ENCODE measurements at places on chromosomes 7 and 10.

DNA sequence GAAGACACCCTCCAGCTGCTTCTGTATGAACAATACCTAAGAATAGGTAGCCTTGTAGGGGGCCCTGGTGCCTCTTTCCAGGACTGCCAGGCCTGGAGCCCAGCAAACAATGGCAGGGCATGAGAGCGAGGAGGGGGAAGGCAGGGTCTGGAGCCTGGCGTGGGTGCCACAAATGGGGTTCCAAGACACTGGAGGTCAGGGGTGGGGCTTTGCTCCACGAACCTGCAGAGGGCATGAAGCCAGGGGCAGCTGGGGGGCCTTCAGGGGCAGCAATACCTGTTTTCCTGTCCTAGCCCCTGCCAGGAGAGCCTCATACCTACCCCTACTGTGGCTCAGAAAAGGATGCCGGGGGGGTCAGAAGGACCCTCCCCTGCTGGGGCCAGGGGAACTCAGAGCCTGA, 61.6 kb downstream of the SLC29A4 start:
- no peak for DNase-seq

- DNase-seq: no peak
These were observed 46.9 kb downstream of the MINDY3 start for GRCh38 chr10:15813415-15813814.

DNA sequence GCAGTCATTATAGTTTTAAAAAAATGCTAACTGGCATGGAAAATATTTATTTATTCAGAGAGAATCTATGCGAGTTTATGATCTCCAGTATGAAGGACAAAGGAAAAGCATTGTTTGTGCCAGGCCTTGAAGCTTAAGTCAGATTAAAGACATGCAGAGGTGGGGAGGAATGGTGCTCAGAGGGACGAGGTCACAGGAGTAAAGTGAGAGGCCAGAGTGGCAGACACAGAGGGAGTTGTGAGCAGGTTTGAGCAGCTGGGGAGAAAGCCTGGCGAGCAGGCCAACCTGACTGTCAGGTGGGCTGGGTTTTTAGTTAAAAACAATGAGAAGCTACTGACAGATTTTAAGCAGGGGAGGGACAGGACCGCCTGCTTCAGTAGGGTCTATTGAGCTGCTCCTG, 6.8 kb upstream of the CCNY start:
- DNase-seq: no peak

- no peak for DNase-seq
These were observed 25.2 kb downstream of the LOXL4 start for GRCh38 chr10:98242823-98243222.

DNA sequence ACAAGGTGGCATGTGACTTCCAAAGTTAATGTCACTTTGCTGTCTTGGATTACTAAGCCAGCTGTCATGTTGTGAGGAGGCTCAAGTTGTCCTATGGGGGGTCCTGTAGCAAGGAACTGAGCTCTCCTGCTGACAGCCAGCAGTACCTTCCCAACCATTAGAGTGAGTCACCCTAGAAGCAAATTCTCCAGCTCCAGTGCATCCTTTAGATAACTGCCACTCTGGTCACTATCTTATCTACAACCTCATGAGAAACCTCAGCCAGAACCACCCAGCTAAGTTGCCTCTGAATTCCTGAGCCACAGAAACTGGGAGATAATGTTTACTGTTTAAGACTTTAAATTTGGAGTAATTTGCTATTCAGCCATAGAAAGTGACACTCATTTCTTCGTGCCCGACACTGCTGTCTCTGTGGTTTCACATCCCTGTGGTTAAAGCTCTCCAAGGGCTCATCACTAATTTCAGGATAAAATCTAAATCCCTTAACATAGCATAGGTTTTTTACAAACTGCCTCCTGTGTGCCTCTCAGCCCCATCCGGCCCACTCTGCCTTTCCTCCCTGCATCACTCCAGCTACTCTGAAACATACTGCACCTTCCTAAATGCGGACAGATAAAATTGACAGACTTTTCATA, 83.5 kb downstream of the PRR15 start:
- DNase-seq: no peak

DNA sequence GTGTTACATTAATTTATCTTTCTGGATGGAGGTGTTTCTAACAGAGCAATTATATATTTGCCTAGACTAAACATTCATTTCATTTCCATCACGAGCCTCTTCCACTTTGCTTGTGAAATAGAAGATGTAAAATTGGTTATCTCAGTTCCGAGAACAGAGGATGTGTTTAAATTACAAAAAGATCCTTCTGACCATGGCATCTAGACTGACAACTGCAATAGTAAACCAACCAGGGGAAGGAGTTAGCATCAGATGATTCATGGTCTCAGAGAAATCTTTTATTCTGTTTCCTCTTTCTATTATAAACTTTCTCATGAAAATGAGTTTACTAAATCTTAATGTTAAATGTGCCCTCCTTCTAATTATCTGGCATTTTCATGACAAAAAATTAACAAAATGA, 149.8 kb upstream of the WDR11 start:
- no peak for DNase-seq

DNA sequence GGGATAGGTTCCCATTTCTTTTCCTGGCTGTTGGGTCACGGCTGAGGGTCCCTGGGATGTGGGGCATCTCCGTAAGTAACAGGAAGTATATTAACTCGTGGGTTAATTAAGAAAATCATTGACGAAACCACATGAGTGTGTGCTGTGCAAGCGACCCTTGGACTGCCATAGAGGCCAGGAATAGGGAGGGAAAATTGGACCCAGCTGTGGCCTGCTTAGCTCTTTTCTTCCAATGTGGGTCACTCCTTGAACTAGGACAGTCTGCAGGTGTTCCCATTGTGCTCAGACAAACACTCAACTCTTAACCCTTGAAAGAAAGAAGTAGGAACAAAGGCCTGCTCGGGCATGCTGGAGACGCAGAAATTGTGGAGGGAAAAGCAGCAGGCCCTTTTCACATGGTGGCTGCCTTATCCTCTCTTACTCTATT, 25.6 kb upstream of the PLEKHA1 start:
- DNase-seq: no peak

GRCh38 chr7:125606671-125607070, 677.0 kb upstream of the POT1 start:
- DNase-seq: no peak

- DNase-seq: no peak
These were observed 352.8 kb upstream of the VSTM2A start for GRCh38 chr7:54189330-54189729.

GRCh38 chr10:88262591-88263234, 320.4 kb downstream of the RNLS start:
- DNase-seq: no peak

DNA sequence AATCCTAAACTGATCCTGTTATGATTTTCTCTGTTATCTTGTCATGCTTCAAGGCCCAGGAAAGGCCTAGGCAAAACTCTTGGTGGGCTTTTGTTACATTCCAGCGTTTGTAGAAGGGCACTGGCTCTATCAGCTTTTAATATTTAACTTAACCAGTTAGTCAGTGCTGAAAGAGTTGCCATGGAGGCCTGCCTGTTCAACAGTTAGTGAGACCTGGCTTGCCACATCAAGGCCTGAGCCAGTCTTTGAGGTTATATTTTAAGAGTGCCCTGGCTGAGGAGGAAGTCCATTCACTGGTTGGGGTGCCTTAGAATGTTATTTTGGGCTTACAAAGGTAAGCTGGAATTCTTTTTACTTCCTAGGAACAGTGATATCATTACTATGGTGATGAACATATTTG, 144.1 kb upstream of the NRG3 start:
- DNase-seq: no peak

Measured in SHP77 (cell line).